Fibroblast of skin of right biceps (primary cell): ENCODE measurements at places on chromosomes 2 and 18.

DNA sequence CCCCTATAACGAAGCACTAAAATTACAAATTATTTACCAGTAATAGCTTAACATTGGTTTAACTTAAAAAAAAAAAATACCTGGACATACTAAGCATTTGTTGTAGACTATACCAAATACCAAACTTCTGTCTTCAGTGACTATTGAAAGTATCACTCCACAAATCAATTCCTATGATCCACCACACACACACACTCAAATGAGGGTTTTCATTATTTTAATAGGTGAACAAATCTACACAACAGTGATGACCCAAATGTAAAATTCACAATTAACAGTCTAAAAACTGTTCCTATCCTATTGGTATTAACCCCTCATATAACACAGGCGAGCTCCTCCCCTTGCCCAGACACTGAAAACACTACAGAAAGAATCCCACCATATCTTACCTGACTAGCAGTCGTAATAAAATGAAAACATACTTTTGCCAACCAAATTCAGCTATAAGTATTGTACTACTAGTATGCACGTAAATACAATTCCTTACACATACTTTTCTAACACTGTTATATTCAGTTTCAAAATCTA lies 2.5 kb downstream of the SP3 start:
- no peak for DNase-seq

DNA sequence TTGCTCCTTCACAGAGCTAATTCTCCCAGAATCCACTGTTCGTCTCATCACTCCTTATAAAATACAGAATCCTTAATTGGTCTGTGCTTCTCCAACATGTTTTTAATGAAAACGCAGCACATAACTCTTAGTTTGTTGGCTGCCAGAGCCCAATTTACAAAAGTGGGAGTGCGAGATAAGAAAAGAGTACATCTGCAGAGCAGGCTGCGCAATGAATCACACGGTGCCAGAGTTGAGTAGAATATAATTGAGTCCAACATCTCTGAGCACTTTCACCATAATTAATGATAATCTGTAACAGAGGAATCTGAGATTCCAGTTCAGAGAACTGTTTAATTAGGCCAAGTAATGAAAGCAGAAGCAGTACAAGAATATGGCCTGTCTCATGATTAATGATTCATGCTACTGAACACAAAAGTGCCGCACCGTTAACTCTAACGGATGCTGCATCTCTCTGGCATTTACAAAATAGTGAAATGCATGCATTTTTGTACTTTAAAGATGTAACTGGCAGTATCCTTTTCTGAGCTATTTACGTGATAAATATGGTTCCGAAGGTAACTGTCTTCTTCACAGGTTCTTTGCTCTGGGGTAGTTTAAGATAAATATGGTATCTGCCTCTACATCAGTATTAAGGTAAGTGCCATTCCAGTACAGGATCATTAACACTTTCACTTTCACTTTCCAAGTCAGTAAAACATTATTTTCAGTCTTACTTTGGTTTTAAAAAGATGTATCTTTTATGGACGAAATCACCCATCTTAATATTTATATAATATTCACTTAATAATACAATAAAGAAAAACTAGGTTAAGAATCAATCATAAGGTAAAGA lies 785.6 kb downstream of the NR4A2 start:
- DNase-seq, result peak; percentile 3

GRCh38 chr2:234670052-234670451 lies 173.2 kb upstream of the ARL4C start:
- peak; percentile 89 for DNase-seq

DNA sequence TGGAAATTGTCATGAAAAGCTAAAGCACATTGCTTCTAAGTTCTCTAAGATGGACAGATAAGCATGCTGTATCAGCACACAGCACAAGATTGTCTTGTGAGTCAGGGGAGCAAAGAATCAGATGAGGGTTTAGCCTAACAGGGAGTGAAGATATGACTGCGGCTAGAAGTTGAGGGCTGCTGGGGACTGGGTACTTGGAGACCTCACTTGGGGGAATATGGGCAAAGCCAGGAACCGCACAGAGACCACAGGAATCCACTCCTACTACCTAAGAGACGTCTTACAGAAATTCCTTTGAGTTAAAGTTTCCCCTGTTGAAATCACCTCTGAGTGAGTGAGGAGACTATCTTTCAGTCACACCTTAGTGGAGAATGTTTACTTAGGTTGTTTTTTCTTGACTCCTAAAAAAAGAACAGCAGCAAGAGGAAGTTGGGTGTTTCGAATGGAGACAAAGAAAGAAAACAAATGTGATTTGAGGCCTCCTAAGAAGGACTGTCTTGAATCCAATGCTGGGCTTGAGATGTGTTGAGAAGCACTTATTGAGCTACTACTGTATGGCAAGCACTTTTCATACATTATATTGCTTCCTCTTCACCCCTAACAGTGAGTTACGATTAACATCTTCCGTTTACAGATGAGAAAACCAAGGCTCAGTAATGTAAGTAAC lies 100.7 kb downstream of the ANKRD44 start:
- no peak for DNase-seq

GRCh38 chr2:41127351-41127750 lies 675.5 kb upstream of the SLC8A1 start:
- no peak for DNase-seq

GRCh38 chr18:13374468-13375301 lies 156.1 kb downstream of the LDLRAD4 start:
- DNase-seq, result no peak

- DNase-seq, result peak; percentile 49
Observed at GRCh38 chr2:235217846-235218245, 266.0 kb downstream of the SH3BP4 start.

GRCh38 chr2:127020536-127020935 lies 86.4 kb downstream of the BIN1 start:
- DNase-seq, result no peak

GRCh38 chr2:95700519-95700918 lies 108.7 kb downstream of the TRIM43 start:
- DNase-seq, result no peak

GRCh38 chr2:19697131-19697530 lies 204.7 kb downstream of the TTC32 start:
- DNase-seq, result no peak

DNA sequence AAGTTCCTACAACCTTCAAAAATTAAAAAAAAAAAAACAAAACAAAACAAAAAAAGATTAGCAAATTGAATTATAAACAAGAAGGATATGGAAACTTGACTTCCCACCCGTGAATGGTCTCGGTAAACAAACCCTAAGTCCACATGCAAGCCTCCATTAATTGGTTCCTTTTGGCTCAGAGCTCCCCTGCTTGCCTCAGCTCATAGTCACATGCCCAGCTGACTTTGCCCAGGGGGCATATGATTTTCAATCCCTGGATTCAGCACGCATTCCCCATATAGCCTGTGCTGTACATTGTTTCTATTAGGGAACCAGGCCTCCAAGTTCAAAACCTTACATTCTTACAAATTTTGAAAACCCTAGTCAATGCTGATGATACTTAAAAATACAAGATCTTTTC lies 95.0 kb downstream of the PID1 start:
- DNase-seq, result no peak

- DNase-seq, result no peak
Observed at GRCh38 chr2:22882643-22883042, 502.3 kb upstream of the KLHL29 start.

DNA sequence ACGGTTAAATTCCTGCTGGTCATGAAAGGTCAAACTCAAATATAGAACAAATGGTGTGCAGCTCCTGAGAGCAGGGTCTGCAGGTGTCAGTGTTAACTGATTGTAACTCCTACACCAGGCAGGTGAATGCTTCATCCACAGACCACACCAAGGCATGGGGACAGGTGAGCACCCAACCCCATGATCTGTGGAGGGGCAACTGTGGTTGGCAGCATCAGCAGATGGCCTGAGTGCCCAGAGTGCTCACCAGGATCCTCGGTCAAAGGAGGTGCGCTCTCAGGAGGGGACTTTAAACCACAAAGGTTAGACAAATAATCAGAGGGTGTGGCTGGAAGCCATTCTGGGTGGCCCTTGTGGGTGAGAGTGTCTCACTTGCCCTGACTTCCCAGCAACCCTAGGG lies 44.5 kb downstream of the PTGR3 start:
- no peak for DNase-seq

- DNase-seq, result no peak
Observed at GRCh38 chr2:161096336-161096735, 63.9 kb upstream of the TANK start.

DNA sequence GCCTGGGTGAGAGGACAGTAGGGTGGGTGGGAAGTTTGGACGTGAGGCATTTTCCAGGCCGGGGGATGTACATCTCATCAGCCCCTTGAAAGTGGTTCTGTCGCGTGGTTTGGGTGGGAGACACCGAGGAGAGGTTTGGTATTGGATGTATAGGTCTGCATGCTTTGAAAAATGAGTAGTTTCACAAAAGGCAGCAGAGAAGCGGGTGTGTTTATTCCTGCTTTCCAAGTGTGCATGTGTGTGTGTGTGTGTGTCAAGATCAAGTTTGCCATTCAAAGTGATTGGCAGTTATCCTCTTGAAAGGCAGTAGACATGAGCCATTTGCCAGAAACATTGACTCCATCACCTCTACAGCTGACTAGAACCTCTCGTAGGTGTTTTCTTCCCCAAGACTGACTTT lies 423.1 kb upstream of the POU3F3 start:
- no peak for DNase-seq

DNA sequence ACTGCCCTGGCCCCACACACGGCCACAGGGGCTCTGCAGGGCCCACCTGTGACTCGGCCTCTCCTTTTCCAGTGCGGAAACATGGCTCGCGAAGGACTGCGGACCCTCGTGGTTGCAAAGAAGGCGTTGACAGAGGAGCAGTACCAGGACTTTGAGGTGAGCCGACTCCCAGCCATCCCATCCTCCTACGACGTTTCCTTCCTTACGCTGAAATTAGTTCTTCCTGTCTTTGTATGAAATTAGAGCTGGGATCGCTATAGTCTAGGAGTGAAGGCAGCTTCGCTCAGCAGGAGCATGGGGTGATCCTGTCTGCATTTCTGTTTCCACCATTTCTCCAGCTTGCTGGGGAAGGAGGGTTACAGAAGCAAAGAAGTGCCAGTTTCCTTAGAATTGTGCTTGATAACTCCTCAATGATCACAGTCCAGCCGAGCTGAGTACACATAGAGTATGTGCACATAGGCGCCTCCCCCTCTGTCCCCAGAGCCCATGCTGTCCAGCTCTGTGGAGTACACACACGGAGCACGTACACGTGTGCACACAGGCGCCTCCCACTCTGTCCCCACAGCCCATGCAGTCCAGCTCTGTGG lies 59.1 kb upstream of the NFATC1 start:
- DNase-seq, result no peak

DNA sequence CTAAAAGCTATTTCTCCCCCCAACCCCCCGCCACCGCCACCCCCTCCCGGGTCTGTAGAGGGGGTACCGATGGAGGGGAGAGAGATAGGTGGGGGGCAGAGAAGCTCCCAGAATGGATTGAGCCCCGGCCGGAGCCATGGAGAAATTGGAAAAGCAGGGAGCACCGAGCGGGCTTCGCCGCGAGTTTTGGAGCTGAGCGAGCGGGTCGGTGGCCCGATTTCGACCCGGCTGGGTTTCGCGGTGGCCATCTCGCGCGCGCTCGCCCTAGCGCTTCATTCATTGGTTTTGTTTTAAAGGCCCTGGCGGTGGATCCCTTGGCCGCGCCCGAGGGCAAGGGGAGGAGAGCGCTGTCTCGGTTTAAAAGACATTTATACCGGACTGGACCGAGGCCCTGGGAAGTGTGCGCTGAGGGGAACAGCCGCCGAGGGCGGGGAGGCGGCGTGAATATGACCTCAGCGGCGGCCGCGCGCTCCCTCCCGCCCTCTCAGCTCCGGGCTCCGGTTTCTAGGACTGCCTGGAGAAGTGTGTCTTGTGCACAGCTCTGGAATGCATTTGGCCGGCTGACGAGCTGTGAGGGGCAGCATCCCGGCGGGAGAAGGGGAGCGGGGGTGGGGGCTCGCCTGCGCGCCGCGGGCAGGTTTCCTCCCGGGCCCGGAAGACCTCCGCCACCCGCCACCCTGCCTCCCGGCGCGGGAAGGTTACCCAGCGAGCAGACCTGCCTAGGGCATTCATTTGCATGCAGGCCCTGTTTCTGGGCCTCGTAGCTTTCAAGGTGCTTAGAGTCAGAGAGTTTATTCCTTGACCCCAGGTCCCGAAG lies 1.7 kb upstream of the SMAD7 start:
- DNase-seq, result peak; percentile 94

DNA sequence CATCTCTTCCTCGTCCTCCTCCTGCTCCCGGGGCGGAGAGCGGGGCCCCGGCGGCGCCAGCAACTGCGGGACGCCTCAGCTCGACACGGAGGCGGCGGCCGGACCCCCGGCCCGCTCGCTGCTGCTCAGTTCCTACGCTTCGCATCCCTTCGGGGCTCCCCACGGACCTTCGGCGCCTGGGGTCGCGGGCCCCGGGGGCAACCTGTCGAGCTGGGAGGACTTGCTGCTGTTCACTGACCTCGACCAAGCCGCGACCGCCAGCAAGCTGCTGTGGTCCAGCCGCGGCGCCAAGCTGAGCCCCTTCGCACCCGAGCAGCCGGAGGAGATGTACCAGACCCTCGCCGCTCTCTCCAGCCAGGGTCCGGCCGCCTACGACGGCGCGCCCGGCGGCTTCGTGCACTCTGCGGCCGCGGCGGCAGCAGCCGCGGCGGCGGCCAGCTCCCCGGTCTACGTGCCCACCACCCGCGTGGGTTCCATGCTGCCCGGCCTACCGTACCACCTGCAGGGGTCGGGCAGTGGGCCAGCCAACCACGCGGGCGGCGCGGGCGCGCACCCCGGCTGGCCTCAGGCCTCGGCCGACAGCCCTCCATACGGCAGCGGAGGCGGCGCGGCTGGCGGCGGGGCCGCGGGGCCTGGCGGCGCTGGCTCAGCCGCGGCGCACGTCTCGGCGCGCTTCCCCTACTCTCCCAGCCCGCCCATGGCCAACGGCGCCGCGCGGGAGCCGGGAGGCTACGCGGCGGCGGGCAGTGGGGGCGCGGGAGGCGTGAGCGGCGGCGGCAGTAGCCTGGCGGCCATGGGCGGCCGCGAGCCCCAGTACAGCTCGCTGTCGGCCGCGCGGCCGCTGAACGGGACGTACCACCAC lies 2.1 kb downstream of the GATA6 start:
- no peak for DNase-seq

GRCh38 chr2:218401890-218402289 lies 2.2 kb downstream of the CTDSP1 start:
- no peak for DNase-seq

DNA sequence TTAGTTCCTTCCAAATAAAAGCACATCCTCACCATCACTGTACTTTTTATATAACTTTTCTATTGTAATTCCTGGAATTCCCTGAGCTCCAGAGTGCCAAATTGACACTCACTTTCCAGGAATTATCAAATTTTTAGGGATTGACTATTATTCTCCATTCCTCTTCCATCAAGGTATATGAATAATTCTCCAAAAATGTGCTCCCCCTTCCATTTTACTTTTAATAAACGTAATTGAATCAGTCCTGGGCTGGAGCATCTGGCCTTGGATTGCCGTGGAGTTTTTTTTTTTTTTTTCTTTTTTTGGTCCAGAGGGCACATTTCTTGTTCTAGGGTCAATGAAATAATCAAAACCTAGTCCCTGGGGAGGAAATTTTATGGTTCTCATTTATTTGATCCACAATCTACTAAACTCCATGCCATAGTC lies 304.3 kb downstream of the CDCA7 start:
- DNase-seq, result peak; percentile 86

GRCh38 chr2:169765523-169765922 lies 31.9 kb downstream of the KLHL23 start:
- peak; percentile 68 for DNase-seq

GRCh38 chr2:1162768-1163584 lies 212.3 kb downstream of the SNTG2 start:
- peak; percentile 49 for DNase-seq

- DNase-seq, result no peak
Observed at GRCh38 chr18:21336846-21337245, 94.8 kb downstream of the GREB1L start.

- DNase-seq, result peak; percentile 77
Observed at GRCh38 chr2:188609321-188610049, 317.8 kb downstream of the GULP1 start.
